Stimulated activated CD8-positive, alpha-beta memory T cell treated with anti-CD3 and anti-CD28 coated beads, Interleukin-7, amount 100 ng/mL, for 1 hour (primary cell): ENCODE measurements at places on chromosomes 13 and 19.

DNA sequence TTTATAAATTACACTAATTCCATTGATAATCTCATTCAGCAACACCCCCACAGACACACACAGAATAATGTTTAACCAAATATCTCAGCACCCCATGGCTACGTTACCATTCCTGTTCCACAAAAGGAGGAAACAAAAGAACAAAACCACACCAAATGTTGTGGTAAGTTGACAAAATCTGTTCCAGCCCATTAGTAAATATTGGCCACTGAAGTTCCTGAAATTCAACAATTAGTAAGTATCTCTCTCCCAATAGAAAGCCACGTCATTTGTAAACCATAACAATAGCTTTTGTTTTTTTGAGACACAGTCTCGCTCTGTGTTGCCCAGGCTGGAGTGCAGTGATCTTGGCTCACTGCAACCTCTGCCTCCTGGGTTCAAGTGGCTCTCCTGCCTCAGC is 2.3 kb upstream of the FCAR start:
- no peak for DNase-seq

DNA sequence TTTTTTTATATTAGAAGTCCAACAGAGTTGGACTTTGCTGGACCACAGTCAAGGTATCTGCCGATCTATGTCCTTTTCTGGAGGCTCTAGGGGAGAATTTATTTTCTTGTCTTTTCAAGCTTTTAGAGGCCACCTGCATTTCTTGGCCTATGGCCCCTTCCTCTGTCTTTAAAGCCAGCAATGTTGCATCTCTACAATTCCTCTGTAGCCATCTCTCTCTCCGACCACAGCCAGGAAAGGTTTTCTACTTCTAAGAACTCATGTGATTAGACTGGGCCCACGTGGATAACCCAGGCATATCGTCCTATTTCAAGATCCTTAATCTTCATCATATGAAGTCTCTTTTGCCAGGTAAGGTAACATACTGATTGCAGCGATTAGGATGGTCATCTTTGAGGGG is 43.5 kb upstream of the RGCC start:
- no peak for DNase-seq

DNA sequence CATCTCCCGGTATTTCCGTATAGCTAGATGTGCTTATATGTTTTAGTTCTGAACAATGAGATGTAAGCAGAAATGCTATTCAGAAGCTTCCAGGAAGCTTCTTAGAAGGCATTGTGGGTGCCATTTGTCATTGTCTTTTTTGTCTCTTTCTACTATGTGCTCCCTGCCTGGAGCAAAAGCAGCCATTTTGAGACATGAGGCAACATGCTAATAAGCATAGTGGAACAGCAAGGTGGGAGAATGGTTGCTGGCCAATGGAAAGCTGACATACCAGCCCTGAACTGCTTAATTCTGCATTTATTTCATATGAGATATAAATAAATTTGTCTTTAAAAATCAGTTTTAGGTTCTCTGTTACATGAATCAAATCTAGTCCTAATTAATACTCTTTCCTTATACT is 299.7 kb downstream of the LMO7 start:
- DNase-seq, result no peak

DNA sequence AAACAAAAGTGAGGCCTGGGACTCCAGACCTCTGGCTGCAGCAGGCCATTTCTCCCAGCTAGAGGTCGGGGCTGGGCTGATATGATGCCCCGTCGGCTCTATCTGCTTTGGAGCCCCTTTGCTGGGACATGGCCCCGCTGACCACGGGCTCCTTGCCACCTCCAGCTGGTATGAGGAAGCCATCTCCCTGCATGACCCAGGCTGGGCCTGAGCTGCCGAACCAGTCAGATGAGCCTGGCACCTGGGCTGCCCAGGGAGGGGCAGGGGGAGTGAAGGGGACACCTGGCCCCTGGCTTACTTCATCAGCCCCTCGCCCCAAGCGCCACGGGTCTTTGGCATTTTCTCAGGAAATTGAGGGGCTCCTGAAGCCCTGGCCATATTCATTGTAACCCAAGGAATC is 7.8 kb downstream of the ZSWIM4 start:
- DNase-seq, result no peak

- no peak for DNase-seq
Measured at GRCh38 chr13:29878101-29878500, 27.7 kb upstream of the UBL3 start.

DNA sequence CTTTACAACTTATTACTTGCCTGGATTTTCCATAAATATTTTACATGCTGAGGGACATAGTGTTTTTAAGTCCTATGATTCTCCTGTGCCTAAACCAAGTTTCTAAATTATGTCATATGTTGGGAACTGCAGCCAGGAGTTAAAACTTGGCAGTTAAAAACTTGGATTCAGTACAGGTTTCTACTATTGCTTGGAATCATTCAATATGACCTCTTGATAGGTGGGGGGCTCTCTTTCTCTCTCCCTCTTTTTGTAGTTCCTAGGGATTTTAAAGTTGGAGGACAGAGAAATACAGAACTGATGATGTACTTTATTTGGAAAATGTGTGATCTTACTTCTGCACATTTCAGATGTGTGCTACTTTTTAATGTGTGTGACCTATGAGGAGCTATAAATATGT is 4.7 kb downstream of the CSNK1A1L start:
- no peak for DNase-seq

DNA sequence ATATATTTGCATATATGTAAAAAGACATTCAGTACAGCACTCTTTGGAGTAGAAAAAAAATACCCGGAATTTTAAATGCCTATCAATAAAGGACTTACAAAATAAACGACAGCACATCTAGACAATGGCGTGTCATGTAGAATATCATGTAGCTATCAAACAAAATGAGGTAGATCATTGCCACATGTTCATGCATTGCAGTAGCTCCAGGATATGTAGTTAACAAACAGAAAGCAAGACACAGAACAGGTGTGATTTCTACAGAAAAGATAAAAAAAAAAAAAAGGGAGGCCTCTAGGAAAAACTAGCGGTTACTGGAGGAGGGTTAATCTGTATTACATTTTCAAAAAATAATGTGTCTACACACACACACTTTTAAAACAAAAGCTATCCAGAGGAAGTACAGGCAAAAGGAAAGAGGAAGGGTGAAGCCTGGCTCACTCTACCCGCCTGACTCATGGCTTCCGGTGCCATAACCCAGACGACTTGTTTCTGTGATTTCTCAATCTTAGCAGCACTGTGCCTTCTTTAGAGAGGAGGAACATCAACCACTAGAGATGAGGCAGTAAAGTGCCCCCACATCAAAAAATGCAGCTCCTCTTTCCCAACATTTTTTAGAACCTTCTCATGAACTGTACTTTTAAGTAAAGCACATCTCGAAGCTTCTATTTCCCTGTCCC is 6.9 kb downstream of the KCTD12 start:
- DNase-seq, result peak; percentile 16

GRCh38 chr19:14142262-14143190 is 6.1 kb upstream of the ASF1B start:
- no peak for DNase-seq

DNA sequence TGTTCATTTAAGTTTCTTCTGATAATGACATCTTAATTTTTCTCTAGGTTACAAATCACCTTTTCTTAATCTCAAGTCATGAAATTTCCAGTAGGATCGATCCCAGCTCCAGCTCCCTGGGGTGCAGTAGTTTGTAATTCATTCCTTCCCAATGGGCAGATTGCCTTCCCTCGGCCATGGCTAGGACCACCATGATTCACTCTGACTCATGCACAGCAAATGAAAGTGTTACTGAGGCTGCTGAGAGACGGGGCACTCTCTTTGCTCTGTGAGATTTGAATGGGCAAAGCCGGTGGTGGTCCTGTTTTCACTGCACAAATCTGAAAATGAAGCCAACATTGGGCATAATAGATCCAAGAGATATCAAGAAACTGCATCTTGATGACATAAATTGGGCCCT is 202.8 kb upstream of the IRS2 start:
- no peak for DNase-seq

DNA sequence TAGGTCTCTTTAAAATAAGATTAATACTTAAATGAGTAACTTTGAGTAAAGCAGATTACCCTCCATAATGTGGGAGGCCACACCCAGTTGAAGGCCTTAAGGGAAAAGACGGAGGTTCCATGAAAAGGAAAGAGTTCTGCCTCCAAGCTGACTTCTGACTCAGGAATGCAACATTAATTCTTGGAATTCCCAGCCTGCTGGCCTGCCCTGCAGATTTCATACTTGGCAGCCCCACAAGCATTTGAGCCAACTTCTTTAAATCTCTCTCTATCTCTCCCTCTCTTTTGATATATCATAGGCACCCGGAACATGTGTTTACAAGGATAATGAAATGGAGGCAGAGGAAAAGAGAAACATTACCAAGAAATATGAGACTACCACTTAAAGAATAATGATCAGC is 902.3 kb upstream of the MIR17HG start:
- DNase-seq, result no peak

GRCh38 chr19:41740415-41741243 is 14.7 kb upstream of the CEACAM6 start:
- DNase-seq, result no peak

- no peak for DNase-seq
Measured at GRCh38 chr19:23887642-23888041, 27.0 kb upstream of the ZNF726 start.

DNA sequence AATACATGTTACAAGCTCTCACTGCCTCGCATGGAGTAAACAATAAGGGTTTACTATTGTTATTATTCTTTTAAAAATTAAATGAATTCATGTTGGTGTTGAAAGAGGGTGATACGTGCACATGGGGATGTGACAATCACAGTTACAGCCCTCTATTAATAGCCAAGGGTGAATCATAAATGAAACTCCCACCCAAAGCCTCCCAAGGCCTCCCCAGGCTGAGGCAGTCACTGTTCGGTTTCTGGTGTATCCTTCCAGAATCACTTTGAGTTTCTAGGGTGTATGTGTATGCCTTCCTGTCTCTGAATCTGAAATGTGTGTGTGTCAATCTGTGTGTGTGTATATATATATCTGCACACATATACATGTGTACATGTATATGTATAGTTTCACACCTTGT is 73.4 kb downstream of the AKAP11 start:
- DNase-seq, result no peak

GRCh38 chr13:73519396-73520116 is 460.8 kb downstream of the KLF5 start:
- no peak for DNase-seq

- no peak for DNase-seq
Measured at GRCh38 chr19:57068921-57069697, 50.7 kb upstream of the USP29 start.

DNA sequence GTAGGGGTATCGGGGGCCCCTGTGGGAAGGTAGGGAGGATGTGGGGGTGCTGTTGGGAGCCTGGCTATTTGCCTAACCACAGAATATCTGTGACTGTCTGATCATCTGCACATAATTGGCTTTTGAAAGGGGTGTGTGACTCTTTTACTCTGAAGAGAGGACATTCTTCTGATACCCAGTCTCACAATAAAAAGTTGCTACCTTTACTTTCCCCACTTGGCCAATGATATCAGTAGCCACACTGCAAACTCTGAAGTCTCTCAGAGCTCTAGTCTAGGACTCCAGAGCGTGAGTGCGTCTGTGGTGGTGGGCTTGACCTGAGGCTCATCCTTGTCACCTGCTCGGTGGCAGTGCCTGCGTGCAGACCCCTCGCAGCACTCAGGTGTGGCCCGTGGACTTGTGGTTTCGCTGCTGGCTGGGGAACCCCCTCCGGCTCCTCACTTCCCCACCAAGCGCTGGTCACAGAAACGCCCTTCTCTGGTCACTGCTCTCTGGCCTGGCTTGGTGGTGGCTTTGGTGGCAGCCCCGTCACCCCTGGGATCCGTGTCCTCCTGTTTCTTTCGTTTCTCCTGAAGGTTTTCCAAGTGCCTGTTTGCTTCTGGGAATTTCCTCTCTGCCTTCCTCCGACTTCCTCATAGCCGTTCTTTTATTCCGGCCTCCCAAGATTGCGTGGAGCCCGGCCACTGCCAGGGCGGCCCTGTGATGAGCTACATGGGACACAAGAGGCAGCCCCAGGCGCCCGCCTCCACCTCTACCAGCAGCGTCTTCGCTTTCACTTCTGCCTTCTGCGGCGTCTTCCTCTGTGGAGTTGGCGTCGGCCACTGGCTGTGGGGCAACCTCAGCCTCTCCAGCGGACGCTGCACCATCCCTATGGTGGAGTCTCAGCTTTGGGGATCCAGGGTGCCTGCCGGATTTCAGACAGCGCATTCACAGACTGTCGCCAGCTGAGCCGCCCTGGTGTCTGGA is 78.0 kb downstream of the ATP11A start:
- no peak for DNase-seq

- no peak for DNase-seq
Measured at GRCh38 chr13:56659041-56659471, 481.7 kb upstream of the PRR20A start.

DNA sequence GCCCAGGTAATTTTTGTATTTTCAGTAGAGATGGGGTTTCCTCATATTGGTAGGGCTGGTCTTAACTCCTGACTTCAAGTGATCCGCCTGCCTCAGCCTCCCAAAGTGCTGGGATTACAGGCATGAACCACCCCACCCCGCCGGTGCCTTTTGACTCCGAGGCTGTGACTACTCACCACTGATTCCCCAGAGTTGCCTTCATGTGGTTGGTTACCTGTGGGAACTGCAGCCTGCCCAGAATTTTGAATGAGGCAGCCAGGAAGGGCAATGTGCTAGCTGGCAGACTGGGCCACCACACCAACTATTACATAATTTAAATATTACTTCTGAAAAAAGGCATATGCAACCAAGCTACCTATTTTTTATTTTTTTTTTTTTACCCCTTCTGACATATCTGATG is 42.8 kb downstream of the N4BP2L2 start:
- DNase-seq, result no peak

- no peak for DNase-seq
Measured at GRCh38 chr19:41565379-41565720, 10.6 kb upstream of the CEACAM21 start.

DNA sequence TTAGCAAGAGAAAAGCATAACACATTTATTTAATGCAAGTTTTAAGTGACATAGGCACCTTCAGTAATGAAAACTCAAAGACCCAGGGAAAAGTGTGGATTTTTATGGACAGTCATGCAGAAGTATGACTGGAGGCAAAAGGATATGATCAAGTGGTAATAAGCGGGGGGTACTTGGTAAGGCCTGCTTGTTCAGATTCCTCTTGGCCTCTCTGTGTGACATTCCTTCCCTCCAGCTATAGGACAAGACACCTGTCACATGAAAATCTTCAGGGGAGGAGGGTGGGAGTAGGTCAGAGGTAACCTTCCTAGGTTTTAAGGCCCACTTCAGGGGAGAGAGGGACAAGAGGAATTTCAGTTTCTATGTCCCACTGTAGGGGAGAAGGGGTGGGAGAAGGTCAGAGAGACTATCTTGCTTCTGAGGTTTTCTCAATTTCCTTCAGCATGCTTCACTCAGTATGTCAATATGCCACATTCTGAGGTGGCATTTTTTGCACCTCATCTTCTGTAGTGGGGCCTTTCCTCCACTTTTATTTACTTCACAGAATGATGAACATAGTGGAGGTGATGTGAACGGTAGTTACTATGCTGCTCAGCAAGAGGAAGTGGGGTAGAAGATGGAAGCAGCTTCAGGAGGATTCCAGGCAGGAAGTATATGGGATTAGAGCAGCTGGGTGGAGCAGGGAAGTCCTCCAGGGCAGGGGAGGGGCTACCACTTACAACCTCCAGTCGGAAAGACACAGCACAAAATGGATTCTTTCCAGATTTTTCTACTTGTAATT is 73.2 kb upstream of the RFC3 start:
- DNase-seq, result no peak

GRCh38 chr13:52128714-52129700 is at the start of gene NEK5:
Gene NEK5 (minus strand): TSS chr13:52129073. CDS start chr13:52127482, 1,591 bp downstream.
- DNase-seq, result peak; percentile 9

- DNase-seq, result no peak
Measured at GRCh38 chr13:95341441-95341840, 40.2 kb upstream of the ABCC4 start.
